ENCODE measurements at places on chromosomes 1 and 21.

DNA sequence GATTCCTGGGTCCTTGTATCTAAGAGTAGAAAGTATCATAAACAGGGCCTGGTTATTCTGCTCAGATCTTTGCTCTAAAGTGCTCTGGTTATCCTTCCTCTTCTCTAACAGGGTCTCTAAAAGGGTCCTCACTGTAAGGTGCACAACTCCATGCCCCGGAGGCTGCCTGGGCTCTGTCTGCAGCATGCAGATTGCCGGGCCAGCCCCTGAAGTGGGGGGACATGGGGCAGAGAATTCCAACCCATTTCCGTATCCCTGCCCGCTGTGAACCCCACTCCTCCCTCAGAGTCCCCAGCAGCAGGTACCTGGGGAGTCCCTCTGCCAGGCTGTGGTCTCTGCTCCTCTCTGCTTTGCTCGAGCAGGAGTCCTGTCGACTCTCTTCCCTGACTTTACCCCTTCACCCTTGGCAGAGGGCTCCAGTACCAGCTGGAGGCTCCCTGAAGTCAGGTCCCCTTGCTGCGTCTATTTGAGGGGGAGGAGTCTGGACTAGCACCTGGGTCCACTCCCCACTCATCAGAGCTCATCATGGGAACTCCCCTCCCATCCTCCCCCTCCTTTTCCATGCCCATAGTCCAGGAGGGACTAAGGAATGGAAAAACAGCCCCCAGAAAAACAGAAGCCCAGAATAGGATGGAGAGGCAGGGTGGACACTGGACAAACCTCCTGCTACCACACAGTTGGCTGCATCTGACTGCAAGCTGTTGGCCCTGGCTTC, 12.1 kb downstream of the BLACAT1 start:
- no peak for DNase-seq

DNA sequence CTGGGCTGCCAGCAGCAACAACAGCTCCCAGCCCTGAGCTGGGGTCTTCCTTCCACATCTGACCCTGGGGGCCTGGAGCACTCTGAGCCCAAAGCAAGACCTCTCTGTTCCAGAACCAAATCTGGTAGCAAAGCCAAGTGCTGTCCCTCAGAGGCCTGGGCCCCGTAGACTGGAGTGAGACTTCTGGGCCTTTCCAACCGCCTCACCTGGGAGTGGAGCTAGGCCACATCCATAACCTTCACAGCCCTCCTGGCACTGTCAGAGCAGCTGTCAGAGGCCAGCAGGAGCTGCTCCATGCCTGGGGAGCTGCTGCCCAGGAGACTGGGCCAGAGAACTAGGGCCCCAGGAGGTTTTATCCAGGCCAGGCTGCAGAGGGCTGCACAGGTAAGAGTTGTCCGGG, 15.4 kb upstream of the SLC5A9 start:
- no peak for DNase-seq

GRCh38 chr1:177862916-177863315, 106.9 kb downstream of the SEC16B start:
- no peak for DNase-seq

DNA sequence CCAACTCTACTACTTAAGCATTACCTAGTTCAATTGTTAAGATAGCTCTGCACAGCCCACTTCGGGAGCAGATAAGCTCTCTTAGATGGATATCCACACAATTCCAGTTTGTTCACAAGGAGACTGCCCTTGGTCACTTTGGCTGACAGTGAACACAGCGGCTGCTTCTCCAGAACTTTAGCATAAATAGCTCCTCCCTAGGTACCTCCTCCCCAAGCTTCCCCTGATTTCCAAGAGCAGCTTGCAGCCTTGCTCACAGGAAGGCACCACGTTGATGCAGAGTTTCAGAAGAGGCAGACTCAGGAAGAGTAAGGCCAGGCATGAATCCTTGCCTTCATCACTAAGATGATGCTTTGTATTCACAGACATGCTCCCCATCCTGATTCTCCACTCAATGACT, 24.7 kb downstream of the TFF3 start:
- DNase-seq, result no peak

GRCh38 chr1:20399606-20400180, 86.3 kb downstream of the CAMK2N1 start:
- DNase-seq, result no peak

DNA sequence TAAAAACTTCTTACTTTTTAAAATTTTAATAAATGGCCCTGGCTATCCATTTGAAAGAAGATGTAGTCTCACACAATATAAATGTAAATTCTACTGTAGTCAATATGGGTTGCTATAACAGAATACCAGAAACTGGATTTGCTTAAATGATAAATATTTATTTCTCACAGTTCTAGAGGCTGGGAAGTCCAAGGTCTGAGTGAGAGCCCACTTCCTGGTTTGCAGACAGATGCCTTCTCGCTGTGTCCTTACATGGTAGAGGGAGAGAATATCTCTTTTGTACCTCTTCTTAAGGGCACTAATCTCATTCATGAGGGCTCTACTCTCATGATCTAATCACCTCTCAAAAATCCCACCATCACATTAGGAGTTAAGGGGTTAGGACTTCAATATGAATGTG, 35.2 kb downstream of the EXO1 start:
- DNase-seq, result no peak

DNA sequence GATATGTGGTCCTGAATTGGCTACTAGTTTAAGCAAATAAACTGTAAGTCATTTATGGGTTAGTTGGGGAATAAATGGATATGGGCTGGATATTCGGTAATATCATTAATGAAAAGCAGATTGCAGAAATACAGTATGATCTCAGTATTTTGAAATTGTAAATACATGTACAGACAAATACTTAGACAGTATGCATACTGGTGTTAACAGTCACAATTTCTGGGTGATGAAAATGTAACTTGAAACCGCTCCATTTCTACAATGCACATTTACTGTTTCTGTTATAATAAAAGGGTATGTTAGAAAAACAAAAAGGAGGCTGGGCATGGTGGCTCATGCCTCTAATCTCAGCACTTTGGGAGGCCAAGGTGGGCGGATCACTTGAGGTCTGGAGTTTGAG, 28.0 kb downstream of the BLZF1 start:
- no peak for DNase-seq

DNA sequence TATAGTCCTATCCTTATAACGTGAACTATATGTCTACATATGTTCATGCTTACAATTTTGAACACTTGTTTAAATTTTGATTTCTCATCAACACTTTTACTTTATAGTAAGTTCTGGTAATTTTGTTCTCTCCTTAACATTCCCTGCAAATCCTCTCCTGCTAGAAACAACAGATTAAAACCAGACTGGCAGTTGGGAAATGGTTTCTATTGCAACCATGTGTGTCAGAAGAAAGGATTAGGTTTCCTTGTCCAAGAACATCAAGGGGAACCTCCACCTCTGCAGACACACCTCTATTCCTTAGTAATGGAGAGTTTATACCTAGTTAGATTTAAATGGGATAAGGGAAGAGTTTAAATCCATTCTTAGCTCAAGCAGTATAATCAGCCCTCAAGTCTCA, 3.3 kb upstream of the WARS2 start:
- no peak for DNase-seq

DNA sequence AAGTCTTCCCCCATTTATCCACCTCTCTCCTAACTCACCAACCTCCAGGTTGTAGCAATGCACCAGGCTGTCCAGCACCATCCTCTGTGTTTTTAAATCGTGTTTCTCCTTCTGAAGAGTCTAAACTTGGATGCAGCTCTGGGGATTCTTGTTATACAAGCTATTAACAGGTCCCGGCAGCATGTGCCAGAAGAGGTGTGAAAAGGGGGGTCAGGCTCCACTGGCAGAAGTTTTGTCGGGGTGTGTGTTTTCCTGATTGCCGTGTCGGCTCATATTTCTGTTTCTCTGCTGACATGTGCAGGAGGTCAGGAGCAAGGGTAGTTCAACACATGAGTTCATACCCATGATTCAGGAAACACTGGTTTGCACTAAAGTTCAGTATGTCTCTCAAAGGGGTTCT, 658.6 kb upstream of the CAMK1G start:
- no peak for DNase-seq

GRCh38 chr1:159925719-159926078, 392 bp upstream of the TAGLN2 start:
- DNase-seq, result no peak

DNA sequence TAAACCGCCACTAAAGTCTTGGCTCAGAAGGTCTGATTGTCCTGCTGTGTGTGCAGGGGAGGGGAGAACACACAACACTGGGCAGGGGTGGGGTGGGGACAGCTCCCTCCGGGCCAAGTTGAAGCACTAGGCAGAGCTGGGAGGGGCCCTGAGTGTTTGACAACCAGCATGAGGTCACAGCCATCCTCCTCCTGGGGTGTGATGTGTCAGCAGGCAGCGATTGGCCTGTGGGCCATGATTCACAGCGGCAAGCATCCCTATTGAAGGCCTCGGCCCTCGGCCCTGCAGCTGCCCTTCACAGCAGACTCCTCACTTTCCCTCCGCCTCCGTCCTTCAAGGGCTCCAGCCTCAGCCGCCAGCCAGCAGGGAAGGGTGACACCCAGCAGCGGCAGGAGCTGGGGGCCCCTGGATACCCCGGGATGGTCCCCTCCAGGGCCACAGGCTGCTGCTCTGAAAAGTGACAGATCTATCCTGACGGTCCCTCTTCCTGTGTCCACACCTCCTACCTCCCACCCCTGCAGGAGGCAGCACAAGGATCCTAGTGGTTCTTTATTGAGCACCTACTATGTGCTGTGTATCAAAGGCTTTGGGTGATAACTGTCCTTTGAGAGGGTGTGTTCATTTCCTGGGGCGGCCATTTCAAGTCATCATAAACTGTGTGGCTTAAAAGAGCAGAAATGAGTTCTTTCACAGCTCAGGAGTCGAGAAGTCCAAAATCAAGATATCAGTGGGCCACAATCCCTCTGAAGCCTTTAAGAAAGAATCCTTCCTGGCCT, 66.0 kb upstream of the SLC25A33 start:
- DNase-seq, result no peak

- DNase-seq, result no peak
Observed at GRCh38 chr1:67839826-67840225, 6.6 kb upstream of the GNG12 start.

DNA sequence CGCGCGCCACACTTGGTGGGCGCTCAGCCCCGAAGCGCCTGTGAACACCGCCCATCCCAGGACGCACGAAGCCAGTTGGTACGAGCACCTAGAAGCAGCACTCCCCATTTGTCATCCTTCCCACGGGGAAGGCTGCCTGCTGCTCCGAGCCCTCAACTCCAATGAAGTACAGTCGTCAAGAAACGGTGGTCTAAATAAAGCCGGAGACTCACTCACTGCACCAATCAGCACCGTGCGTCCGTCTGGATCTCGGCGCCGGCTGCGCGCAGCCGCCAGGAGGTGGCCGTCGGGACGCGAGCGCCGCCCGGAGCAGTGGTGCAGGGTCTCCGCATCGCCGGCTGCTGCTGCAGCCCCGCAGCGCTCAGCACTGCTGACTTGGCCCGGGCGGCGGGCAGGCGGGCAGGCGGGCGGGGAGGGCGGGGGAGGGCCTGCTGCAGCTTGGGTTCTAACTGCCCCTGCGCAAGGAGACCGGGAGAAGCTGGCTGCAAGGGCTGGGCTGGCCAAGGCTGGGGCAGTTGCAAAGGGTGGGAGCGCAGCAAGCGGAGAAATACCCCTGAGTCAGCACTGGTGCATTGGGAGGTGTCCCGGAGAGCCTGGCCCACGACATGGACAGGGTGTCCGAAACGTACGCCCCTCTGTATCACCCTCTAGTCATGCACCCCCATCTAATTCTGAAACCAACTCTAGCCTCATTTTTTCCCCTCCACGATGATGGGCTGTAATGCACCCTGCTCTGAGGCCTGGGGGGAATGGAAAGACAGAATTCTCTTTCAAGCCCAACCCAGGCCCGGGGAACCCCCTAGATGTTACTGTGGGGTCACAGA, 35.8 kb upstream of the H6PD start:
- DNase-seq, result no peak

GRCh38 chr1:64155278-64155677, 48.1 kb upstream of the UBE2U start:
- no peak for DNase-seq

GRCh38 chr21:46314441-46315020, 9.1 kb downstream of the C21orf58 start:
- DNase-seq, result no peak

GRCh38 chr1:150383631-150384324, 19.8 kb downstream of the RPRD2 start:
- no peak for DNase-seq

- DNase-seq, result no peak
Observed at GRCh38 chr1:230285351-230285750, 140.8 kb downstream of the PGBD5 start.

- no peak for DNase-seq
Observed at GRCh38 chr1:31881688-31882000, 56.5 kb downstream of the PTP4A2 start.

GRCh38 chr1:107750364-107750959, 214.5 kb downstream of the VAV3 start:
- peak; percentile 31 for DNase-seq

DNA sequence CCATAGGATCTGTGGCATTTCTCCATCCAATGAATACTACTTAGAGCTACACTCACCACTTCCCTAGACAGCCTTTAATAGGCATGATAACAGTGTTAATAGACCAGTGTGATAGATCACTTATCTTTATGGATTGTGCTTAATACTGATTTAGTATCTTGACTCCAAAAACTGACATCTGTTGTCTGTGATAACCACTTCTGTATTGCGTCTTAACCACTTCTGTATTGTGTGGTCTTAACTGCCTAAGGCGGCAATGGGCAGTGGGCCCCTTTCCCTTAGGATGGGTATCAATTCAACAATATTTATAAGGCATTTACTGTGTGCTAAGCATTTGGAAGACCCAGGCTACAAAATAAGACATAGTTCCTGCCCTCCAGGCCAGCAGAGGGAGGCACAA, 32.0 kb upstream of the RCAN3 start:
- DNase-seq, result no peak

- DNase-seq, result no peak
Observed at GRCh38 chr21:43608664-43609063, 50.6 kb downstream of the HSF2BP start.

DNA sequence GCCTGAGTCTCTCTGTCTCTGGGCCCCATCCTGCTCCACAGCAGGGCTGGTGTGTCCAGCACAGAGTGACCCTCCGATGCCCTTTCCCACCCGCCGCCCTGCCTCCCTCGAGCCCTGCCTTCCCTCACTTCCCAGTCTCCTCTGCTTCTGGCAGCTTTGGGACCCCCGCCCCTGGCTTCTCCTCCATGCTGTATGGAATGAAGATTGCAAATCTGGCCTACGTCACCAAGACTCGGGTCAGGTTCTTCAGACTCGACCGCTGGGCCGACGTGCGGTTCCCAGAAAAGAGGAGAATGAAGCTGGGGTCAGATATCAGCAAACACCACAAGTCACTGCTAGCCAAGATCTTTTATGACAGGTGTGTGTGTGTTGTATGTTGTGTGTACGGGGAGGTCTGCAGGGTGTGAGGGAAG, 14.3 kb downstream of the MOV10 start:
- no peak for DNase-seq

- DNase-seq, result no peak
Observed at GRCh38 chr21:45259206-45259840, 28.4 kb downstream of the POFUT2 start.

DNA sequence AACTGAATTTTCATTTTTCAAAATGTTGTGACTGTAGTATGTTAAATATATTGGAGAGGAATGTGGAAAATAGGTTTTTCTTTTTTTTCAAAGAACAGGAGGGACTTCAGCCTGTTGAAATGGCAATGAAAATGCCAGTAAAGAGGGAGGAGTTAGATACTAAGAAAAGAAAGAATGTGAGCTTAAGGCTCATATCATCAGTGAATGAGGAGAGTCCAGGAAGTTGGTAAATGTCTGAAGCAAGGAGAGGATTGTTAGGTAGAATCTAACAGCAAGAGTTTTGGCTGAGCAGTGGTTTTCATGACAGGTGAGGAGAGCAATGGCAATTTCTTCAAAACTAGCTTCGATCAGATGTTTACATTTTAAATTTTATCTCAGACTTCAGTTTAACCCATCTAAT, 43.0 kb downstream of the PLA2G4A start:
- no peak for DNase-seq

- no peak for DNase-seq
Observed at GRCh38 chr1:183675883-183676585, 22.9 kb upstream of the APOBEC4 start.

Data from CD4-positive, alpha-beta T cell treated with Interferon alpha-2 for 1 hour (primary cell).